ENCODE measurements at places on chromosomes 4 and X.

DNA sequence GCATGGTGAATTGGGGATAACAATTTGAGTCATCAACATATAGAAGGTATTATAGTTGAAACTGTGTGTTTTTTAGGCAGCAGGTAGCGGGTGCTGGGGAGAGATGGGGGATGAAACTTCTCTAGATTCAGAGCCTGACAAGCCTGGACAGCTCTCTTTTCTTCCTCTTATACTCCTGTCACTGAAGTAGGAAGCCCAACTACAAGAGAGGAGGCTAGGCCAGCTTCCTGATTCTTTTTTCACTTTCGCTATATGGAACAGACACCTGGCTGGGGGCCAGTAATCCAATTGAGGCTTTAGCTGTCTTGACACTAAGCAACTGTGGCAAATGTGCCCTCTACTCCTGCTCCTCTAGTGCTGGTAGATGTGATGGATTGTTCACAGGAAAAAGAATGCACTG lies 69.2 kb downstream of the PHKA1 start:
- DNase-seq: no peak

DNA sequence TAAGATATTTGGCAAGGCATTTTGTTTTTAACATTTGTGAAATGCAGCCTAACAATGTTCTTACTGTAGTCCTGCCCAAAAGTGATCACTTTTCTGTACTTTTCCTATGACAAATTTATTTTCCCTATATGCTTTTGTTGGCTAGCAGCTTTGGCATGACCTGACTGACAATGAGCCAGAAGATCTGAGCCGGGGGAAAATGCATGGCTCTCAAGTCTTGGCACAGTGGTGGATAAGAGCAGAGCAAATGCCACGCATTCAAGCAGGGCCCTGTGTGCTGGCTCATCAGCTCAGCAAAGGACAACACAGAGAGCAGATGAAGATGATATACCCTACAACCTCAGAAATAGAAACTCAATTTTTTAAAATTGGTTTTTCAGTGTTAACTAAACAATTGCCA lies 187.3 kb downstream of the ANAPC10 start:
- no peak for DNase-seq

- DNase-seq: no peak
These were observed 115.1 kb downstream of the SOWAHB start for GRCh38 chr4:76782837-76783236.

GRCh38 chrX:108178143-108178498 lies 86.5 kb downstream of the ATG4A start:
- DNase-seq: no peak

GRCh38 chr4:100889401-100889800 lies 371.6 kb upstream of the EMCN start:
- no peak for DNase-seq

- no peak for DNase-seq
These were observed 6.3 kb downstream of the SLC49A3 start for GRCh38 chr4:682490-683172.

- no peak for DNase-seq
These were observed 2.3 kb upstream of the HPRT1 start for GRCh38 chrX:134457708-134458107.

DNA sequence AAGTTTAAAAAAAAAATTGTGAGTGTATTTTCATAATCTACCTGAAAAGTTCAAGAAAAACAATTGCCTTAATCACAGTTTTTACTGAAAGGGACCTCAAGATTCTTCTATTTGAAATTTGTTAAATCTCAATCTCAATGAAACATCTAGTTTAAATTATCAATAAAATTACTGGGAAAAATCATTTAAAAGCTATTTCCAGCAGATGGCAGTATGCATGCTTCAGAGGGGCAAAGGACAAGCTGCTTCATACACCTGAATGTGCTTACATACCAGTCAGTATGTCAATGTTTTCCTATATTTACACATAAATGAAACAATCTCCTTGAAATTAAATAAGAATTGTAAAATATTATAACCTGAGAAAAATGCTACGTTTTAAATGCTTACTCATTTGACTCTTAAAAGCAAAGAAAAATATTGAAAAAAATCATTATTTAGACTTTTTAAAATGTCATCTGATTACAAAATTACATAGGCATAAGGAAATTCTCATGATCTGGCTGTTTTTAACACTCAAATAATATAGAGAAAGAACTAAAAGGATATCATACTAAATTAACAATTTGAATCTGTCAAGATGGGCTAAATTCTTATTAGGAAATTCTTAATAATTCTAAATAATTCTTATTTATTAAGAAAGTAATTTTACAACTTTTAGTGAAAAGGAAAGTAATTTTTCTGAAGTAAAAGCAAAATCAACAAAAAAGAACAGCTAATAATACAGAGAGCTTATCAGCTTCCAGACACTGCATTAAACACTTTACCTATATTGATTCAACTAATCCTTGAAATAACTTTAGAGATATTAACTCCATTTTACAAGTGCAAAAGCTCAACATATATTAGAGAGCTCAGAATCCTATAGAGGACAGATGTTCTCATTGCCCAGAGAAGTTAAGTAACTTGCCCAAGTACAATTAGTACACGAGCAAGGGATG lies 242.1 kb downstream of the ADAMTS3 start:
- DNase-seq: no peak

GRCh38 chr4:20679951-20680350 lies 20.3 kb upstream of the PACRGL start:
- no peak for DNase-seq

DNA sequence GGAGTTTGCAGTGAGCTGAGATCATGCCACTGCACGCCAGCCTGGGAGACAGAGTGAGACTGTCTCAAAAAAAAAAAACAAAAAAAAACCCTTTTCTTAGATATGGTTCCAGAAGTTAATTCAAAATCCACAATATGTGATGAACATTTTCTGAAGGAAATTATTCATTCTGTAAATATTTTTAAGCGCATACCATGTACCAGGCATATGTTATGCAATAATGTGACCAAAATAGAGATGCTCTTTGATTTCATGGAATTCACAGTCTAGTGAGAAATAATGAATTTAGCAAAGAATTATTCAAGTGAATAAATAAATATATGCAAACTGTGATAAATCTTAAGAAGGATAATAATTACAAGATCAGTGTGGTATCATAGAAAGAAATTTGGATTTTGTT lies 174.7 kb downstream of the GC start:
- DNase-seq: no peak

GRCh38 chr4:2259036-2259540 lies 2.8 kb downstream of the MXD4 start:
- DNase-seq: no peak

DNA sequence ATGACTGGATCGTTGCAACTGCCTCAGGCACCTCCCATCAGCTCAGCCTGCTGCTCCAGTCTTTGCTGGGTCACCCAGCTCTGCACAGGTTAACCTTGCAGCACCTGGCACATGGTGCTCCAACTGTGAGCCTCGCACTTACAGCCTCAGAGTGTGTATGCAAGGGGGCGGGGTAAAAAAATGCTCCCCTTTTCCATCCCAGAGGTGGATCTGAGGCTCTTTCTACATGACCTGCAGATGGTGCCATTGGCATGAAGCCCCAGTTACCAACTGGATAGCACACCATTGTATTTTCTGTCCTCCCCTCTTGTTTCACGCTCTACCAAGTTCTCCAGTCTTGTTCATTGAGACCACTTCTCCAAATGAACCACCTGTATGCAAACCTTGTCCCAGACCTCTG lies 46.2 kb upstream of the TRPC3 start:
- DNase-seq: no peak

DNA sequence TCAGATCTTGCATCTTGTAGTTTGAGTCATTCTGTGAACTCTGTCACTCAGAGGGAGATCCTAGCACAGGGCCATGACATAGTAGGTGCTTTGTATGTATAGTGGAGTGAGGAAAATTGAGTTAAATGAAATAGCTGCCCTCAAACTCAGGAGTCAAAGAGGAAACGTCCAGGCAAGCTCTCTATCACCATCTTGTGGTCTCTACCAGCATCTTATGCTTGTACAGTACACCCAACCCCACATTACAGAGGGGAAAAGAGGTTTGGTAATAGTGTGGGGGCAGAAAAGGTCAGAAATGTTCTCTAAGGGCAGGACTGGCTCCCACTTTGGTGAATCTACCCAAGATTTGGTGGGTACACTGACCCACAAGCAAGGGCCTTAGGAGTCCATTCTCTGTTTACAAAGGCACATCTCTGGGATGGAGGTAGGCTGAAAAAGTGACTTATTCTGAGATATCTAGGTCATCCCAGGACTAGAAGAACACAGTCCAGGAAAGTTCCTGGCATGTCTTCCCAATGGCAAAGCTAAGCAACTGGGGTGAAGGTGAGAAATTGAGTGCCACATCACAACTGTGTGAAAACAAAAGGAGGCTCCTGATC lies 131.8 kb downstream of the OR13H1 start:
- DNase-seq: no peak

DNA sequence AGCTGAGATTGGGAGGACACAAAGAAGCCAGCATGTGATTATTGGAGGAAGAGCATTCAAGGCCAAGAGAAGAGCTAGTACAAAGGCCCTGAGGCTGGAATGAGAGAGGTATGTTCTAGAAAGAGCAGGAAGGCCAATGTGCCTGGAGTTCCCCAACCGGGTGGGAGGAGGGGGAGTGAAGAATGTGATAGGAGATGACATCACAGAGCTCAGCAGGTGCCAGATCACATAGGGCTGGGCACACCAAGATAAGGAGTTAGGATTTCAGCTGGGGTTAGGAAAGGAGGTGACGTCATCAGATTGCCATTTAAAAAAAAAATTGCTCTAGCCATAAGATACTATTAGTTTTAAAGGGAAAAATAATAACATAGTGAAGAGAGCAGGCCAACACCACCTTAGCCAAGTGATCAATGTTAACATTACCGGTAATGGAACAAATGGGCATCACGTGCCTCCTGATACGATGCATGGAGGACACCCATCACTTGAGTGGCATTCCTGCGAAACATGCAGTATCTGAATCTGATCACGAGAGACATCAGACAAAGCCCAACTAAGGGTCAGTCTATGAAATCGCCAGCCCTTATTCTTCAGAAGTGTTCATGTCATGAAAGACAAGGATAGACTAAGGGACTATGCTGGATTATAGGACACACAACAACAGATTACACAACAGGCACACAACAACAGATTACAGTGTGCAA lies 344.3 kb downstream of the BCOR start:
- no peak for DNase-seq
